GM23248 (cell line): ENCODE measurements at places on chromosomes 5 and 9.

- no peaks in the 10 kb centered on the region for H3K4me1 ChIP-seq
- no peaks in the 10 kb centered on the region for H3K27me3 ChIP-seq
- no peak for DNase-seq
- no peak overlapping the region for H3K27ac ChIP-seq
- H3K36me3 ChIP-seq, result no peaks in the 10 kb centered on the region
Observed at GRCh38 chr5:139205124-139205523, 7.0 kb upstream of the SIL1 start.

GRCh38 chr9:128416432-128417019 is 4.1 kb upstream of the CERCAM start:
- peaks cover 21% of the 10 kb centered on the region for H3K27me3 ChIP-seq
- no peak overlapping the region for H3K4me3 ChIP-seq

DNA sequence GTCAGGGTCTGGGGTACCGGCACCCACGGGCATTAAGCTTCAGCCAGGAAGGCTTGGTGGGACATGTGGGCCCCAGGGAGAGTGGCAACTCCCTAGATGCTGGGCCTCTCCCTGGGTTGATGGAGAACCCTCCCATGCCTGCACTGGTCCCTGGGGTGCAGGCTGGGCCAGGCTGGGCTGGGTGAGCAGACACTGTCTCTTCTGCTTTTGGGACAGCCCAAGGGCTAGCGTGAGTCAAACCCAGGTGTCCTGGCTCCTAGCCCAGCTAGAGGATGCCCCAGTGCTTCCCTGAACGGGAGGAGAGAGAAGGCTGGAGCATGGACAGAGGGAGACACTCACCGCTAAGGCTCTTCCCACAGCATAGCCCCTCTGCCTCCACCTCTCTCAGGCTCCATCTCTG is 5.7 kb upstream of the AQP7 start:
- H3K36me3 ChIP-seq, result no peaks in the 10 kb centered on the region
- no peak overlapping the region for H3K4me3 ChIP-seq
- H3K4me1 ChIP-seq, result no peaks in the 10 kb centered on the region
- H3K27me3 ChIP-seq, result no peaks in the 10 kb centered on the region
- H3K27ac ChIP-seq, result no peak overlapping the region
- DNase-seq, result peak; percentile 34

- peaks cover 48% of the 10 kb centered on the region for H3K4me1 ChIP-seq
- H3K27me3 ChIP-seq, result no peaks in the 10 kb centered on the region
- H3K4me3 ChIP-seq, result no peak overlapping the region
- H3K36me3 ChIP-seq, result peaks cover 22% of the 10 kb centered on the region; the same call in 1 of the 2 replicates
Observed at GRCh38 chr9:110133059-110133458, 74.9 kb downstream of the C9orf152 start.

GRCh38 chr5:109656829-109657228 is 32.9 kb upstream of the MAN2A1 start:
- H3K4me1 ChIP-seq, result peaks cover 21% of the 10 kb centered on the region
- peak overlapping the region; percentile 29 for H3K4me3 ChIP-seq
- DNase-seq, result peak; percentile 97
- H3K27ac ChIP-seq, result peak overlapping the region; percentile 46
- no peaks in the 10 kb centered on the region for H3K36me3 ChIP-seq

DNA sequence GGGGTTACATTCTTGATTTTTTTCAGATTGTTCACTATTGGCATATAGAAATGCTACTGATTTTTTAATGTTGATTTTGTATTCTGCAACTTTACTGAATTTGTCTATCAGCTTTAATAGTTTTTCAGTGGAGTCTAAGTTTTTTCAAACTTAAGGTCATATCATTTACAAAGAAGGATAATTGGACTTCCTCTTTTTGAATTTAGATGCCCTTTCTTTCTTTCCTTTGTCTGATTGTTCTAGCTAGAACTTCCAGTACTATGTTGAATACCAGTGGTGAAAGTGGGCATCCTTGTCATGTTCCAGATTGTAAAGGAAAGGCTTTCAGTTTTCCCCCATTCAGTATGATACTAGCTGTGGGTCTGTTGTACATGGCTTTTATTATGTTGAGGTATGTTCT is 49.3 kb downstream of the SREK1 start:
- H3K4me1 ChIP-seq, result no peaks in the 10 kb centered on the region
- no peak overlapping the region for H3K4me3 ChIP-seq
- no peak for DNase-seq
- H3K27ac ChIP-seq, result no peak overlapping the region
- H3K27me3 ChIP-seq, result no peaks in the 10 kb centered on the region

DNA sequence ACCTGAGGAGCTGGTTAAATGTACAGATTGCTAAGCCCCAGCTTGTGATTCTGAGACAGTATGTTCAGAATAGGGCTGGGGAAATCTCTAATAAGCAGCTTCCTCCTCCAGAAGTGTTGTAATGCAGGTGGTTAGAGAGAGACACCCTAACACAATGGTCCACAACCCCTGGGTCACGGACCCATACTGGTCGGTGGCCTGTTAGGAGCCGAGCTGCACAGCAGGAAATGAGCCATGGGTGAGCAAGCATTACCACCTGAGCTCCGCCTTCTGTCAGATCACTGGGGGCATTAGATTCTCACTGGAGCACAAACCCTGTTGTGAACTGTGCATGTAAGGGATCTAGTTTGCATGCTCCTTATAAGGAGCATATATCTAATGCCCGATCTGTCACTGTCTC is 61.8 kb downstream of the SLC36A1 start:
- H3K27me3 ChIP-seq, result no peaks in the 10 kb centered on the region
- no peaks in the 10 kb centered on the region for H3K4me1 ChIP-seq
- H3K4me3 ChIP-seq, result no peak overlapping the region
- H3K27ac ChIP-seq, result no peak overlapping the region
- H3K36me3 ChIP-seq, result no peaks in the 10 kb centered on the region
- DNase-seq, result no peak

DNA sequence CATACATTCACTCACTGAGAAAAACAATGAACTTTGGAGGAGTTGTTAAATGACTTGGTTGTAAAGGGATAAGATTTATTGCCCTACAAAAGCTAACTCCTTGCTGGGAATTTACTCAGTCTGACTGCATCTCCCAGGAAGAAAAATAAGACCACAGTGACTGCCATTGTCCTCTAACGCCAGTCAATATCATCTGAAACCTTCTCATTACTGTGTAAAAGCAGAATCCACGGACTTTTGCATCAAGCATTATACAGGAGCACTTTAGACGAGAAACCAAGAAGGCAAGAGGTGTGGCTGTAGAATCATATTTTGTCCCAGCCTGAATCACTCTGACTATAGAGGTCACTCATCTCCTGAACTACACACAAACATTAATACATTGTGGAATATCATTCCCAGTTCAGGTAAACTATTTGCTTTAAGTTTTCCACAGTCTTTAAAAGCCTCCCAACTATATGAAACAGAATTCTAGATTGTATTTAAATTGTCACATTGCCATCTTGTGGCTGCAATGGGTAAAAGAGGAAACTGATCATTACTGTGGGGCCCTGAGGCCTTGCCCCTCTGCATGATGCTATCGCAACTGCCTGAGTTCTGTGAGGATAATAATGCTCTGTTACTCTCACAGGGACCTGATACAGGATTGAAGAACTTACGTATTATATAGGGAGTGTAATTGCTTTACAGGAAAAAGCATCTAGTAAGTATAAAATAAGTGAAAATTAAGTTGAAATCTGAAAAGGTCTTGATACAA is 142.9 kb downstream of the SLCO4C1 start:
- H3K36me3 ChIP-seq, result no peaks in the 10 kb centered on the region
- no peak overlapping the region for H3K4me3 ChIP-seq
- no peaks in the 10 kb centered on the region for H3K27me3 ChIP-seq
- peak; percentile 42 for DNase-seq
- H3K27ac ChIP-seq, result no peak overlapping the region

GRCh38 chr5:124713595-124713994 is 32.8 kb downstream of the ZNF608 start:
- H3K27me3 ChIP-seq, result no peaks in the 10 kb centered on the region
- no peak for DNase-seq
- no peaks in the 10 kb centered on the region for H3K36me3 ChIP-seq
- H3K4me3 ChIP-seq, result no peak overlapping the region
- no peaks in the 10 kb centered on the region for H3K4me1 ChIP-seq
- no peak overlapping the region for H3K27ac ChIP-seq
